ENCODE measurements at places on chromosomes 7 and 10.

GRCh38 chr7:12713625-12714378, 26.4 kb downstream of the ARL4A start:
- no peak for DNase-seq

GRCh38 chr10:60430836-60431597, 41.3 kb upstream of the ANK3 start:
- no peak for DNase-seq

DNA sequence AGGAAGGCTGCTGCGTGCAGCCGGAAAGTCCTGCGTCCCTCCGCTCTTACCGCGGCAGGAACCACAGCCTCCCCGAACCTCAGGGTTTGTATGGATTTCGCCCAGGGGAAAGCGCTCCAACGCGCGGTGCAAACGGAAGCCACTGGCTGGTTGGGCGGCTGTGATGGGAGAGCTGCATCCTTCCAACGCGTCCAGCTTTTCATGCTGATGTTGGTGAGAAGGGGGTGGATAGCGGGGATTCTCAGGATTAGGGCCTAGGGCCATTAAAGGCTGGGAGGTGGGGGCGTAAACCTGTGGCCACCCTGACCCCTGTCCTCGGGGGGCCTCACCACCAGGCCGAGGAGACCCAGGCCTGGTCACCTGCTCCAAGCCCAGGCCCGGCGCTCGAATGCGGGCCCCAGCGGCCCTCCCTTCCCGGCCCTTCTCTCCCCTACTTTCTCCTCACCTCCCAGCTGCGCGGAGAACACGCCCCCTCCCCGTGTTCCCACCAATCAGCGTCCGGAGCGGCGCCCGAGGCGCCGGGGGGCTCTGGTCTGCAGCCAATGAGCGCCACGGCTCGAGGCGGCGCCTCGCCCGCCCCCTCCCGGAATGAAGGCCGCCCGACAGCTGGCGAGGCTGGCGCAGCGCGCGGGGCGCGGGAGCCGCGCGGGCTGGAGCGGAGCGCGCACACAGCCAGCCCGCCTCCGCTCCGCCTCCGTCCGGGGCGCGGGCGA, 458 bp upstream of the NANOS1 start:
- DNase-seq = peak; percentile 57

- DNase-seq = no peak
Observed at GRCh38 chr7:121449735-121450240, 53.7 kb upstream of the FAM3C start.

DNA sequence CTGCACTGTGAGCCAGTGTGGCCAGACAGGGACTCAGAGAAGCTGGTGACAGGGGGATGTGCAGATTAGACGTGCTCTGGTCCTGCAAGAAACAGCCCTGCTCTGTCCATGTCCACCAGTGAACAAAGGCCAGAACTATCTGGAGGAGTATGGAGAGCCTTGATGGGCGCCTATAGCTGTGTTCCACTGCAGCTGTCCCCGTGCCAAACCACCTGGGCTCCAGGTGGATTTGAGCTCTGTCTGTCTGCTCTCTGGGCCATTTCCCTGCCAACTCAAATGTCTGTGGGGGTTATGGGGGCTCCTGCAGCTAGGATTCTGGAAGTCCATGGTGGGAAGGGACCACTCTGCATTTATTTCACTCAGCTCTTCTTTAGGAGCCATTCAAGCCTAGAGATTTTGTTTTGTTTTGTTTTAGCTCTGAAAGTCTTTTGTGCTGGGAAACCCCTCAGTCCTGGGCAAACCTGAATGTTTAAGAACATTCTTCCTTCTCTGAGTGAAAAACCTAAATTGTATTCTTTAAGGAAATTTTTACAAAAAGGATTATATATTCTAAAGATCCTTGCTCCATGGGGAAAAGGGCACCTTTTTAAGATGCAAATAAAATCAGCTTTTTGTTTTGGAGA, 1039.5 kb upstream of the SORCS1 start:
- no peak for DNase-seq

DNA sequence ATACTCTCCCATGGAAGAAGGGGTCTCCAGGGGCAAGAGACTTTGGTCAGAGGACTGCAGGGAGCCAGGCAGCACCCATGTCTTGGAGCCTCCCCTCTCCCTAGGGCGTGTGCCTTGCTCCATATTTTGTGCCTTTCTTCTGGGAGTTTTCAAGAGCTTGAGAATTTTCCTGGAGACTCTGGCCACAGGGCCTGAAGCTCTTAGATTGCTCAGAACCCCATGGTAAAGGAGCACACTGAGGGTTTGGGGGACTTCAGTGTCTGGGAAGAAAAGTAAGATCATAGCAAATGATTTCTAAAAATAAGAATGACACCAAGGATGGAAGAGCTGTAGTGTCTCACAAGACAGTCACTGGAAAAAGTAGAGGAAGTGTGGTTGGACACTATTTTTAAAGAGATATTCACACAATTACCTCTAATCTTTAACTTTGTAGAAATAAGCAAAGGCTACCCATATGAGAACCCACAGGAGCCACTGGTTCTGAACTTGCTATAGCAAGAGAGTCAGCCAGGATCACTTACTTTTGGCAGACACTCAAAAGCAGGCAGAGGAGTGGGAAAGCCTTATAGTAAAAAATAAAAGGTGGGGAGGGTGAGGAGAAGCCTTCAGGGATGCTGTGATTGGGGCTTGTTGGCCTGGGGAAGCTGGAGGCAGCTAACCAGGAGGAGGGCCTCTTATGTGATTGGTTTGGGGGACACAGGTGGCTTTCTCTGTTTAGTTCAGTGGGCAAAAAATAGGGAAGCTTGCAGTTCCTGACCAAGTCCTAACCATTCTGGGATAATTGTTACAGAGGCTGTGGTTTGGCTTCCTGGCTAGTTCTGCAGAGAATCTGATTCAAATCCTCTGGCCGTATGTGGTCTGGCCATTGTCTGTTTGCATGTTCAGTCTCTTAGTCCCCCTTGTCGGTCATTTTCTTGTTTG, 5.1 kb upstream of the CSGALNACT2 start:
- no peak for DNase-seq

- no peak for DNase-seq
Observed at GRCh38 chr7:117951285-117951684, 78.0 kb upstream of the CTTNBP2 start.

- DNase-seq = no peak
Observed at GRCh38 chr7:72805526-72806494, 22.2 kb downstream of the TYW1B start.

DNA sequence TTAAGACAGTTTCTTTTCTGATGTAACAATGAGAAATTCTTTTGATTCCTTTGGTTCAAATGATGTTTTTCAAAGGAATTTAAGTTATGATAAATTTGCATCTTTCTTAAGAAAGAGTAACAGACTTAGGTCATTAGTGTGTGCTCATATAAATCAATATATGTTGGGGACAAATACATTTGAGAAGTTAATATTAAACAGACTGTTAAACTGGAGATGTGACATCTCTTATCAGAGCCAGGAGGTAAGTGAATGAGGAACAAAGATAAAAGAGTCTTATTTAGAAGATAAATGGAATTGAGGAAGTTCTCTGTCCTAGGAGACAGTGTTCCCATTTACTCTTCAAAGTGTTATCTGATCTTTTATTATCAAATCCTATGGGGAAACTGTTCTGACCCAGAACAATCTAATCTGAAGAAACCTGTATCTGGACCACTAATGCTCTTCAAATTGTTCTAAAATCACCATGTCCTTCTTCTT, 104.8 kb upstream of the LAMB4 start:
- no peak for DNase-seq

GRCh38 chr7:36039243-36039642, 113.8 kb upstream of the EEPD1 start:
- no peak for DNase-seq

DNA sequence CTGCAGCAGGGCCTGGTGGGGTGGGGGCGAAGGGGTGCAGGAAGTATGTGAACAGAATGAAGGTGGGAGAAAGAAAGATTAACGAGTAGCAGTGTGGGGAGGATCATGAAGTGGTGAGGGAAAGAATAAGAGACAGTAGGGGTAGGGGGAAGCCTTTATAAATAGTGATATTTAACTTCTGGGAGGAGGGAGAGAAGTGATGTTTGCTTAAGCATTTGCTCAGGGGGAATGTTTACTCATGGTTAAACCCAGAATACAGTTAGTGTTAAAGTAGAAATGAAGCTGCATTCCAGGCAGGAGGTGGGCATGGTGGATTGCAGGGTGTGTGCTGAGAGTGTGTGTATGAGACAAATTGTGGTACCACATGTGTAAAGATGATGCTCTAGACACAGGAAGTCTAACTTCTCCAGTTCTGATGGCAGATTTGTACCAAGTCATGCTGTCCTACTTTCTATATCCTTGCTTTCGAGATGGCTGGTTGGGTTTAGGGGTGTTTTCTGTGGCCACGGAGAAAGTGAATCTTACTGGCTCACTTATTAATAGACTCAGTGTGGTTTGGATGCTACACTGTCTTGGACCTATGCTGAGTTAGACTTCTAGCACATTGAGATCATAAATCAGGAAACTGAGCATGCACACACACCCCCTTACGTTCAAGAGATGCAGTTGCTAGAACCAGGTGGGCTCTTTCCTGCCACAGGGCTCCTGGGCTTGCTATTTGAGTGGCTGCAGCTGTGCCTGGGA, 10.6 kb upstream of the DNMBP start:
- DNase-seq = no peak

GRCh38 chr10:74925708-74926107, 99.3 kb downstream of the KAT6B start:
- no peak for DNase-seq

GRCh38 chr7:43878867-43879266, 9.6 kb upstream of the MRPS24 start:
- no peak for DNase-seq

- DNase-seq = no peak
Observed at GRCh38 chr10:132546567-132547420, 9.2 kb downstream of the INPP5A start.

DNA sequence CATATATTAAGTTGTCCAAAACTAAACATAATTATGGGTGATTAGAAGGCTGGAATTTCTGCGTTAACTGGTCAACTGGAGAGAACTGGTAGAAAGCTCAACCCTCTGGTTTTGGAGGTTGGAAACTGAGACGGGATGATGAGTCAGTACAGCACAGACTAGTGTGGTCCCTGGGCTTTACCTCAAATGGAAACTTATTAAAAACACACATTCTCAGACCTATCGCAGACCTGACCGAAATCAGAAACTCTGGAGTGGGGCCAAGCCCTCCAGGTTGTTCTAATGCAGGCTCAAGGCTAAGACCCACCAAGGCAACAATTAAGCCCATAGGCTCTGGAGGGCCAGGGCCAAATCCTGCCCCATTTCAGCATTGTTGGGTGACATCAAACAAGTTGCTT, 136.9 kb downstream of the KCNMA1 start:
- no peak for DNase-seq

DNA sequence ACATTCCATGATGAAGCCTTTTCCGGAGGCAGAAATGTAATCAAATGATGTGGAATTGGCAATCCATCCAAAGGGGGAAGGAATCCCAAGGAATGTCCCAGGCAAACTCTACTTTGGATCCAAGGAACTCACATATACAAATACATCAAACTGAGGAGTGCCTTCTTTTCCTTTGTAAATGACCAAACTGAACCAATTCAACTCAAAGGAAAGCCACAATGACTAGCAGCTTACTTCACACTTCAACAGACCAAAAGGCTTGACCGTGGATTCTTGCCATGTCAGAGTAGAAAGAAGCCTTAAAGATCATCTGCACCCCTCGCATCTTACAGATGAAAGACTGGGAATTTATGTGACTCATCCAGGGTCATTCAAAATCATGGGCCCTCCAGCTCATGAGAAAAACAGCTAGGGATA, 79.7 kb upstream of the MACROH2A2 start:
- no peak for DNase-seq

Measured in stimulated activated CD8-positive, alpha-beta memory T cell treated with anti-CD3 and anti-CD28 coated beads, Interleukin-7, amount 100 ng/mL, for 1 hour (primary cell).